ENCODE measurements at places on chromosomes 4 and X.

GRCh38 chr4:82201805-82202641 lies 171.8 kb downstream of the HNRNPD start:
- peak; percentile 54 for DNase-seq

DNA sequence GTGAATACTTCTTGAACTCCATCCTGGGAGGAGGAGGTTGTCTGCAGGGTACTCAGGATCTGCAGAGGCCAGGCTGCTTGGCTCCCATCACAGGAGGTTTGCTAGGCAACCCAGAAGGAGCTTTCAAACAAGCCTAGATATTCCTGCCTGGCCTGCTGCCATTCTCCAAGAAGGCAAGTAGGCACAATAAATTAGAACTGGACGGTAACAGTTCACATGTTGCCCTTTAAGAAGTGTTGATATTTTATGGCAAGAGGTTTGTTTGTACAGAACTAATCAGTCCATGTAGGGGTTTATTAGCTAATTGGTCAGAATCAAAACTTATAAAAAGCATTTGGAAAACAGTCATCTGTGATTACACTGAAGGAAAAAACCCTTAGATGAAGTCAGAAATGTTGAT lies 39.3 kb downstream of the SYNPO2 start:
- no peak for DNase-seq

- DNase-seq: no peak
Measured at GRCh38 chr4:168622600-168622999, 125.7 kb downstream of the PALLD start.

DNA sequence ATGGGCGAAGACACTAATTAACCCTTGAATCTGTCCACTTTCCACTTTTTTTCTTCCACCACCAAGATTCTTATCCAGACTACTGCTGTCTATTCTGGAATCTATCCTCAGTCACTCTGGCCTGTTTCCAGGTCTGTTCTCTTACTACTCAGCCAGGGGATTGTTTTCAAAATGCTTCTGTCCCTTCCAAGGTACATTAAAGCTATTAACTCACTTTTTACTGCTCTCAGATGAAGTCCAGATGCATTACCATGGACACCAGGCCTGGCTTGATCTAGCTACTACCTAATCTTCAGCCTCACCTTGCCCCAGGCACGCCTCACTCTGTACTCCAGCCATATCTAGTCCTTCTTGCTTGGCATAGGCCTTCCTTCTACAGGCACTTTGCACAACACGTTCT lies 66.4 kb downstream of the GALNT7 start:
- no peak for DNase-seq

GRCh38 chr4:121684561-121684960 lies 12.2 kb downstream of the ANXA5 start:
- DNase-seq: no peak

GRCh38 chr4:41160856-41161255 lies 53.5 kb downstream of the APBB2 start:
- DNase-seq: no peak

- DNase-seq: no peak
Measured at GRCh38 chr4:154612472-154613414, at the start of gene FGG. Gene FGG (minus strand): TSS chr4:154612656. CDS start chr4:154612609, 47 bp downstream.

- no peak for DNase-seq
Measured at GRCh38 chrX:38886112-38886511, 84.9 kb downstream of the MID1IP1 start.

DNA sequence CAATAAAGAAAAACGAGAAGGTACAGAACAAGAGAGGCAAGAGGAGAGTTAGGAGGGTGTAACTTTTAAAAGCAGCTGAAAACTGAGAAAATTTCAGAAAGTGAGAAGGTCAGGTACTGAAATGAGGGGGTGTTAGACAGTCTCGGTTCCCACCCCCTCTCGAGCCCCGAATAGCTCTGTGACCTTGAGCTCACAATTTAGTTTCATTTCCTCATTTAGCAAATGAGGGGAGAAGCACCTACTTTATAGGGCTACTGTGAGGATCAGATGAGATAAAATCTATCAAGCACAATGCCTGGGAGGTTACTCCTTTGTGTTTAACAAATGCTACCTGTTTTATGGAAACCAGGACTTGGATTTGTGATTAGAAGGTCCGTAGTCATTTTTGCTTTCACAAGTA lies 4.9 kb downstream of the UGT8 start:
- DNase-seq: no peak

DNA sequence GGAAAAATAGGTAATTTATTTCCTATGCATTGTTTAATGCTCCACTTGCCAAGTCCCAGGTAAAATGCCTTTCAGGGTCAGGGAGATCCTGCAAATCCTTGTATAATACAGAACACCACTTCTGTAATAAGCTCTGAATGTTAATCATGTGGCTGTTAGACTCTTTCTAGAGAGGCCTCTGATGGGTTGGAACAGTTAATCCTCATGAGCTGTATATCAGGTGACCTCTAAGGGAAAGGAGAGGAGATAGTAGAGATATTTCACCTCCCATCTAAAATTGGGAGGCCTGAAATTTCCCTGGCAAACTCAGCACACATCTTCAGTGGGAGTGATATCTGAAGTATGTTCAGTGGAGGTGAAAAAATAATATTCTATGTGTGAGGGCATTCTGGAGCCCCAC lies 210.6 kb upstream of the WDFY3 start:
- no peak for DNase-seq

- DNase-seq: no peak
Measured at GRCh38 chr4:163063891-163064290, 102.8 kb downstream of the NAF1 start.

GRCh38 chr4:3420606-3420955 lies 21.2 kb upstream of the HGFAC start:
- no peak for DNase-seq

DNA sequence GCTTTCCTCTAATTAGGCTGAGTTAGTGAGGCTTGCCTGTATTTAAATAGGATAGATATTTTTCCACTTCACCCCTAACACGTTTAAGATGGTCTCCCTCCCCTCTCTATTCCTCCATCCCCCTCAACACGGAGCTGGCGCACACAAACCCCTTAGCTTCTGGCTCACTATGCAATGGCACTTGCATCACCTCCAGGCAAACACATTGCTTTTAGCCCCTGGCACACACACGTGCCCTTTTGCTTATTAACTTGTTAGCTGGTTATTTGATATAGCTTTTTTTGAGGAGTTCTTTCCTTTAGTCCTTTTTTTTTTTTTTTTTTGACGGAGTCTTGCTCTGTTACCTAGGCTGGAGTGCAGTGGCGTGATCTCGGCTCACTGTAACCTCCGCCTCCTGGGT lies 94.3 kb downstream of the HDAC8 start:
- no peak for DNase-seq

DNA sequence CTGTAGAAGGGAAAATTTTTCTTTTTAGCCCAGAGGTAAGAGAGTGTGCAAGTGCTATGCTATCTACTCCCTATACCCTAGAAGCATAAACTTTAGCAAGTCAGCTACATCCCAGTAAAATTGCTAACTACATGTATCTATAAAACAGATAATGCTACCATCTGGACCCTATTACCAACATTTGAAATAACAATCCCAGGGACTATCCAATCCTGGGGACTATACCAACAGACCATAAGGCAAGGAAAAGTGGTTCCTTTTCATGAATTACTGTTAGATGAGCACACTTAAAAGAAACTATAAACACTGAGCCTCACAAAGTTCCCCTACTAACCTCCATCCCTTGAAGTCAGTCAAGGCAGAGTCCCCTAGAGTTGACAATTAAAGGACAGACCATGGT lies 213.6 kb upstream of the VEGFC start:
- no peak for DNase-seq

DNA sequence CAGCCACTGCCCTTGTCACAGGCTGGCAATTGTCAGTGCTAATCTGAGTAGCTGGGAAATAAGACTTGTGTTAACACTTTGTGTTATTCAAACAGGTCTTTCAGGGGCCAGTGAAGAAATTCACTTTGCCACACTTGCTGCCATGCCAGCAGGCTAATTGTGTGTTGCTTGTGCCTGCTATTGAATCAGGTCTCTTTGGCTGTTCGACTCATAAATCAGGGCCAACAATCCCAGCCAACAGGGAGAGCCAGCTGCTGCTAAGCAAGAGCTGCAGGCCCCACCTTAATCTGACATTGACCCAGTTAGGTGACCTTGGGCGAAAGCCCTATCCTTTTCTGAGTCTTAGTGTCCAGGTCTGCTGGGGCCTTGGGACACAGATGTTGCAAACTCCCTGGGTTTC lies 28.1 kb upstream of the MAMLD1 start:
- no peak for DNase-seq

- DNase-seq: no peak
Measured at GRCh38 chr4:138727731-138728130, 287.9 kb upstream of the NOCT start.

GRCh38 chr4:118850488-118851173 lies 14.7 kb upstream of the SEC24D start:
- DNase-seq: no peak

- no peak for DNase-seq
Measured at GRCh38 chr4:126440297-126440696, 1125.5 kb downstream of the FAT4 start.

GRCh38 chrX:13652287-13652793 lies 601 bp upstream of the TCEANC start:
- no peak for DNase-seq

DNA sequence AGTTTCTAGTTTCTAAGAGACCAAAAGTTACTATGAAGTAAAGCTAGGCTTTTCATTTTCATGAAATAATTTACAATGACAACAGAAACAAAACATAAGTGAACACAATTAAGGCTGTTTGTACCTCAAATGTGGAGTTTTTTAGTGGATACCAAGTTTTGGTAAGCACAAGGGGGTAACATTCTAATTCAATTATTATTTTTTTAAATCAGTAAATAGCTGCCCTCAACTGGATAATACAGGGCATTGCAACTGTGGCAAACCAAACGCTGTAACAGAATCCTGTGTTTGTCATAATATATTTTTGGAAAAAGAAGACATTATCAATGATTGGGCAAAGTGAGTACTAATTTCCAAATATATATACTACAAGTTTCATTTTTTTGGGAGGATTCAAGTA lies 150.3 kb downstream of the FBXW7 start:
- DNase-seq: no peak

GRCh38 chr4:150769248-150769647 lies 187.3 kb downstream of the MAB21L2 start:
- DNase-seq: no peak

- DNase-seq: no peak
Measured at GRCh38 chr4:182201871-182202270, 41.3 kb upstream of the TENM3 start.

DNA sequence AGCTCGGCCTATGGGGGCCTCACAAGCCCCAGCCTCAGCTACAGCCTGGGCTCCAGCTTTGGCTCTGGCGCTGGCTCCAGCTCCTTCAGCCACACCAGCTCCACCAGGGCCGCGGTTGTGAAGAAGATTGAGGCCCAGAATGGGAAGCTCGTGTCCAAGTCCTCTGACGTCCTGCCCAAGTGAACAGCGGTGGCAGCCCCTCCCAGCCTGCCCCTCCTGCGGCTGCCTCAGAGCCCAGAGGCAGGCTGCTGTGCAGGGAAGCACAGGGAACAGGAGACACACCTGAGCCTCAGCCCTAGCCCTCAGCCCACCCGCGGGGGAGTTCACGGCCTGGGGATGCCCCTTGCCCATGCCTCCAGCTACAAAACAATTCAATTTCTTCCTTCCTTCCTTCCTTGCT lies 75.7 kb upstream of the ZXDA start:
- no peak for DNase-seq

GRCh38 chr4:504076-504475 lies 5.1 kb downstream of the PIGG start:
- no peak for DNase-seq

- no peak for DNase-seq
Measured at GRCh38 chr4:90126805-90127204, 389 bp upstream of the CCSER1 start.

- DNase-seq: no peak
Measured at GRCh38 chr4:10180603-10180926, 64.0 kb upstream of the WDR1 start.

GRCh38 chrX:46184749-46185148 lies 360.5 kb downstream of the ZNF674 start:
- no peak for DNase-seq

DNA sequence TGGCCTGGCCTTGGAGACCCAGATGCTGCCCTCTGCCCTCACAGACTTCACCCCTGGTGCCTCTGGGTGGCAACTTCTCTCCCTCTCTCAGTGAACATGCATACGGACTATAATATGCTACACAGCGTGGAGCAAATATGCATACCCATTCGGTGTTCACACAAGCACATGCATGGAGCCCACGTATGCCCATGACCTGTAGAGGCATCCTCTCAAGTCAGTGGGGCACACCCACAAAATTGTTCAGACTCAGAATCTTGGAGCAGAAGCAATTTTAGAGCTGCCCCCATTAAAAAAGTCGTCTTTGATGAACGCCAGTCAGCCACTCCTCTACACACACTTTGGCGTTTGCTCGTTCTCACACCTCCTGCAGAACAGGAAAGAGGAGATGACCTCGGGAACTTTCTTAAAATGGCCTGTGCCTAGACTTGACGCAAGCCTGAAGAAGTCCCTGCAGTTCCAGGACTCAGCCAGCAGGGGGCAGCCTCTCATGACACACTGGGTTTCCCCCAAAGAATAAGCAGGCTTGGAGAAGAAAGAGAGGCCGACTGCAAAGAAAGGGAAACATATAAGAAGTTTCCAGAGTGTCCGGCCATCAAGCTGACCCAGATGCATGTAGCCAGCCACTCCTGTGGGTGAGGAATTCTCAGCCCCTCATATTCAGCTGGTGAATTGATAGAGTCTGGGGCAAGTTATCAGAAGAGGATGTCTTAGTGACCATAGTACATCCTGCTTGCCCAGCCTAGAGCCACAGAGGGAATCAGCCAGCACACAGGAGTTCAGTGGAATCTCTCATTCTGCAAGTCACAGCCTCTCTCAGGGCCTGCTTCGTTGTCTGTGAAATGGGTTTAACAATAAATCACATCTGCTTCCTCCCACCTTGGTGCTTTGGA lies 17.3 kb downstream of the APLN start:
- peak; percentile 65 for DNase-seq

DNA sequence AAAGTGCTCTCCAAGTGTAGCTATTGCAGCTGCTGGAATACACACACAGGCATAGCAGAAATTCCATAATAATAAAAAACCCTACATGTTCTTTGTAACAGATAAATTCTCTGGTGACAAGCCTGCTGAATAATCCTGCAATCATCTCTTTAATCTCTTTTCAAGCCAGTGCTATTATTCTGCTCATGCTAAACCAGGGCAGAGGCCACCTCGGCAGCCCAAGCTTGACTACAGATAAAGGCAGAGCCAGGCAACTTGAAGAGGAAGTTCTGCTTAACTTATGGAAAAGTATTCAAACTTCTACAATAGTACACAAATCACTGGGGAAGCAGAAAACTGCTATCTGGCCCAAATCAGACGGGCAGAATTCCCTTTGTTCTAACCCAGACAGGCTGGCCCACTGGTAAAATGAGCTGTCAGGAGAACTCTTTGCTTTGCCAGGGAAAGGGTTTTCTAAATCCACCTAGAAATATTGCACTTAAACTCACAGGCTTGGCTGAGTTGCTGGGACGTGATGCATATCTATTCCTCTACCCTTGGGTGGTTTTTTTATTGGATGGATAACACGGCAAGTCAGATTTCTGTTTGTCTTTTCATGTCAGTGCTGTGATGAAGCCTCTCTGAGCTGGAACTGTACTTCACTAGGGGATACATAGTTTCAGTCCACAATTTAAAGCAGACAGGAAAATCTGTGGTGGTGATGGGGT lies 70.5 kb downstream of the GATB start:
- DNase-seq: no peak
